ENCODE measurements at places on chromosomes 1 and 21.

DNA sequence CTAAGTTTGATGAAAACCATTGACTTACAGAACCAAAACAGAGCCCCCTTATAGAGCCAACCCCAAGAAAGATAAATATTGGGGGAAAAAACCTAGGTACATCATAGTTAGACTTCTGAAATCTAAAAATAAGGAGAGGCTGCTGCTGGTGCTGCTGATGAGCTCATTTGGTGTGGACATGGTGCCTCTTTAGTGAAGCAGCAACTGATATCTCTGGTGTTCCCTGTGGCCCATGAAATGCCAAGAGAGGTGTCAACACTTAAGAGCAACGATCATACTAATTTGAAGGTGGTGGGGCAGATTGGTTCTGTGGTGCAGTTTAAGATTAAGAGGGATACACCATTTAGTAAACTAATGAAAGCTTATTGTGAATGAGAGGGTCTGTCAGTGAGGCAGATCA, 35.9 kb downstream of the ST3GAL3 start:
- no peak for DNase-seq

GRCh38 chr21:16741141-16741665, 771.6 kb upstream of the CXADR start:
- DNase-seq = no peak

DNA sequence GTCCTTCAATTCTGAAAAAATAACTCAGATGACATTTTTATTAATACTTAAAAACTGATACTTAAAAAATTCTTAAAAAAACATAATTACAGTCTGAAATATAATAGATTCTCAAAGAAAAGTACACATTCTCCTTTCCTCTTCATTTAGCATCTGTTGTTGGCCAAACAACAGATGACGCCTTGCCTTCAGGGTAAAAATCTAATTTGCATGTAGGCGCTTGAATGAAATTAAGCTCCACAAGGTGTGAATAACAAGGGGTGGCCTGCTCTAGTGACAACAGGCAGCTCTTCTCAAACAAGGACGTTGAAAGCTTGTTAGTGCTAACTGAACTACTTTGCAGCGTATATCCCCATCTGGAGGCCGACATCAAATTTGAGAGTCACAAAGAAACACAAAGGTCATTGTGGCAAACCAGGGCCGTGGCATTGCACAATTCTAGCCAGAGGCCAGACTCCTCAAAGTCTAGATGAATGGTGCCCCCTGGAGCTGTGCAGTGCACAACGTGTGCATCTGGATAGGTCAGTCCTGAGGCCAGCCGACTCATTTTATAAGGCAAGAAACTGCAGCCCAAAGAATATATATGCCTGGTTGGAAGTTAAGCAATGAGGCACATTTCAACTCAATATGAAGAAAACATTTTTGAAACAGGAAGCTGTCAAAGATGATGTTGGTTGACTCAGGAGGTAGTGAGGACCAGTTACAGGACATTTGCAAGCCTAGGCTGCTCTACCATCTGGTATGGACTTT, 459.2 kb upstream of the RUNX1 start:
- DNase-seq = no peak

DNA sequence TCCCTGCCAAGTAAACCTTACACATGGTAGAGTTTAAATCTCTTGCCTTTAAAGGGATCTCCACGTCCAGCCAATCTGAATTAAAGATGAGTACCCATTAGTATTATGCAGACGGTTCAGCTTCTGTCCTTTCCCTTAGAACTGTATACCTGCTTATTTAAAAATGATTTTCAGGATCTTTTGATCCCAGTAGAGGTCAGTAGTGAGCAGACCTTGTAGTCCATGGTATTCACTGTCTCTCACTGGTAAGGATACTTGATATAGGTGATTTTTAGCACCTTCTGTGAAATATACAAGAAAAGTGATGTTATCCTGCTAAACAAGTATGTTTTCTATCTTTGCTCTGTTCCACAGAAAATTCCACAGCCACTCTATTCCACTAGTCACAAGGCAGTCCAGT, 1211.6 kb upstream of the ADGRL4 start:
- DNase-seq = no peak

- DNase-seq = no peak
These were observed 20.6 kb downstream of the LAMC2 start for GRCh38 chr1:183206538-183207122.

DNA sequence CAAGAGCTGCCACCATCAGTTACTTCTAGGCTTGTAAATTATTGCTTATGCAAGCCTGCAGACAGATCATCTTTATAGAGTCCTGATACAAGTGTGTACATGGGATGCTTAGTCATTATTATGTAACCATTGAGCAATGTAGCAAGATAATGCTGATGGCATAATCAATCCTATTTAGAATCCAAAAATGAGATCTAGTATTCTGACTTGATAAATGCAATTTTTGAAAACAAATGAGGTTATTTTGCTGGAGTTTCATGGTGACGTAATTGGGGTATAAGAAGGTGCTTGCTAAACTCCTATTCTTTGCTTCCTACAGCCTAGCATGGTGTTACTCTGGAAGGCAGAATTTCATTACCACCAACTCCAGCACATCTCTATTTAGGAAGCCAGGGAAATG, 801.7 kb upstream of the PRMT6 start:
- no peak for DNase-seq

GRCh38 chr1:39434797-39435395, 56.5 kb upstream of the BMP8A start:
- no peak for DNase-seq
